NCI-H2081 treated with DMSO at 0.1 percent for 48 hours (cell line): ENCODE measurements at places on chromosomes 1 and 21.

- DNase-seq: no peak
These were observed 48.0 kb downstream of the NID1 start for GRCh38 chr1:236016782-236017400.

DNA sequence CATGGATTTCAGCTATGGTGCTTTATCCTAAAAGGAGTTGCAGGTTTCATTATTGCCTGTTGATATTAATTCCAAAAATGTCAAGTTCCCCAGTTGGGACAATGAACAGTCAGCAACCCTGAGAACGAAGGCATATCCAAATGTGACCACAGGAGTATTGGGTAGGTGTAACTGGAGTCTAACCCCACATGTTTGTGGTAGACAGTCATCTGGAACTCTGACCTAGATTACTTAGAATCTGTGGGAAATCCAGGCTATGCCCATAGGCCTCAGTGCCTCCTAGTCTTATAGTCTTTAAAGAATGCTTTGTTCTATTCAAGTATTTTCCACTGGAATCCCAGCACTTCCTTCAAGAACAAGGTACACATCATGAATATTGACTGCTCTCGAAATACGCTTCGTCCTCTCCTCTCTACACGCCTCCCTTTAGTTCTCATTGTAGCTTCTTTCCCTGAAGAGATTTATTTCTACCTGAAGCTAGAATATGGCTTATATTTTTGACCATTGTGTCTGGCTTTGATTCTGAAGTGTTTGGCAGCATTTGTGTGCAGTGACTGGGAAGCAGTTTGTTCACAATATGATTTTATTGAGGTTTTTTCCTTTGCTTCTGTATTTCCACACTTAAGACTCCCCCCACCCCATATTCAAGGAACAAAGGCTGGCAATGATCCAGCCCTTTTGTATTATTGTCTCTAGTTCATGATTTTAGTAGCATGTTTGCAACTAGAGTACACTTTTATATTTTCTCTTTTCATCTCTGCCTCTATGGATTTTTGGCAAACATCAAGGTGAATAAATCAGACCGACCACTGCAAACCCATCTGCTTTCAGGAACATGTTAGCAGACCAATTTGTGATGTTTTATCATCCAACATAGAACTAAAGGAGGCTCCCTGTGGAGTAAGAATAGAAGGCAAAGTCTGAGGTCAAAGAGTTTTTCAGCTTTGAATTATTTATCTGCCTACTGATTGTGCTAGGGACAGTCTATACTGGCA is 178.6 kb downstream of the GPR52 start:
- no peak for DNase-seq

DNA sequence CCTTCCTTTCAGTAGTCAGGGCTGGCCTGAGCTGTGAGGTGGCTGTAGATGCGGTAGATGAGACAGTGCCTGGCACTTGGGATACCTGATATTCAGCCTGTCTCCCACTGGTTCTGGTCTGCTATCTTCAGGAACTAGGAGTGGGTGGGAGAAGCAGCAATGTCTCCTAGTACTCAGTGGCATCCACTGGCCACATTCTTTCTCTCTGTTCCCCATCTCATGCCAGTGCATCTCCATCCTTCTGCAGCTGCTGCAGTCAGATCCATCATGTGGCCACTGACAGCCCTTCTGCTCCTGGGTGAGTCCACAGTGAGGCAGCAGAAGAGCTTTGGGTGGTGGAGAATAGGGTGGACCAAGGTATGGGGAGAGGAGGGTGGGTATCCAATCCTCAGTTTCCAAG is 1.1 kb downstream of the FCRLB start:
- DNase-seq: no peak

- DNase-seq: no peak
These were observed 29.6 kb downstream of the VANGL2 start for GRCh38 chr1:160429702-160430535.

GRCh38 chr1:94103608-94104007 is 17.3 kb downstream of the ABCA4 start:
- no peak for DNase-seq

DNA sequence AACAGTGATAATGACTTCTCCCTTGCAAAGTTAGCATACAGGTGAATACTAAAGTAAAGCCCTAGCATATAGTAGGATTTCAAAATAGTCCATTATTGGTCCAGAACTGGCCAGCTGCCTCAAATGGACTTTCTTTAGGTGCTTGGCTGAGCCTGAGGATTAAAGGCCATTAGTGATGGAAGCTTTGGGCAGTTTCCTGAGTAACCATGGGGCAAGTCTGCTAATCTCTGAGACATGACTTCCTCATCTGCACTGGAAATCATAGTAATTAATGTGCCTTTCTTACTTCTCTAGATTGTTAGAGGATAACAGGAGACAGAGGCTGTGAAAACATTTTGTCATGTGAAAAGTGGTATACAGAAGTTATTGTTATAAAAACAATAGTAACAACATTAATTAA is 156.5 kb upstream of the UBE2U start:
- DNase-seq: no peak

DNA sequence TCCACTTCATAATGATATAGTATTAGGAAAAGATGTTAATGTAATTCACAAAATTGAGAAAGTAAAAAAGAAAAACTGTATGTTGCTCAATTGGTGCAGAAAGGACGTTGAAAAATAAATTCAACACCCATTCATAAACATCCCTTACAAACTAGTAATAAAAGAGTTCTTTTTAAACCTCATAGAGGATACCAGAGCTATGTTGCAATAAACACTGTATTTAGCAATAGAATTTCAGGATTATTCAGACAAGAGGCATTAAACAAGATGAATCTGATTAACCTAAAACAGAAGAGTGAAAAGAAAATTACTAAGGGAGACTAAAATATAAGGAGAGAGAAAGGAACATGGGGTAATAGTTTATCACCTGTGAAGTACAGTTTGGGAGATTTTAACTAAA is 154.8 kb downstream of the NTPCR start:
- no peak for DNase-seq

DNA sequence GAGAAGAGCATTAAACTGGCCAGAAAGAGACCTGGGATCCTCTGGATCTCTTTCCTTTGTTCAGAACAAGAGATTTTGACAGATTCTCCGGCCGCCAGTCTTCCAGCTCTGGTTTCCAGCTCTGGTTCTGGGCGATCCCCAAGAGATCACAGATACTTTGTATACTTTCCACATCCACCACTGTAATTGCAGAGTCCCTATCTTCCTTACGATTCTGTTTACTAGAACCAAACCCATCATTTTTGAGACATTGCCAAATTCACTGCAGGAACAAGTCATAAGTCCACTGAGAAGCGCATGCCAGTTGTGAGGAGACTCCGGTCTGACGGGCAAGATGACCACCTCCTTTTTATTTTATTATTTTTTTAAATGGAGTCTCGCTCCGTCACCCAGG is 505.2 kb downstream of the SMYD3 start:
- DNase-seq: no peak

- DNase-seq: peak; percentile 66
These were observed 112.2 kb downstream of the NR5A2 start for GRCh38 chr1:200139661-200140250.

DNA sequence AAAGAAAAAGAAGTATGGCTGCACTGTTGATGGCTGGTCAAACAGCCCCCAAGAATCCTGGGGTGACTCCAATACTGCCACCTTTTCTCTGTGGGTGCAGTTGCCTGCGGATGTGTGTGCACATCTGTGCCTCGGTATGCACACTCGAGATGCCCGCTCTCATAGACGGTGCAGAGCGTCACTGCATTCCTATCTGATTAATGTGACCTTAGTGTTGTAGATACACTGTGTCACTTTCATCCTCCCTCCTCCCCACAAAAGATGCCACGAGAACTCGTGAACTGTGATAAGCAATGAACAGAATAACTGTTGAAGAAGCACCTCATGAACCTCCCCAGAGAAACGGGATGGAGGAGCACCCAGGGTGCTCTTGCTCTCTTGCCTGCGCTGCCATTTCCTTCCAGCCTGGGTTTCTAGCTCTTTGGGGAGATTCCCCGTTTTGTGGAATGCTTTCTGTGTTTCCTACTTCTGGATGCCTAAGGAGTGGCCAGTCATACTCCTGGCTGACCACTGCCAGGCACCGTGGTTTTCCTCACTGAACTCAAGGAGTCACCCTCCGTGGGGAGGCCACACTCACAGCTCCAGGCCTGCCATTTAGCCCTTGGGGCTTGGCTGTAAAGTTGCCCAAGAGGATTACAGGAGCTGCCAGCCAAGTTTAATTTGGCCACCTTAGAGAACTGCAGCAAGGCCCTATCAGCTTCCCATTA is 32.0 kb downstream of the NTPCR start:
- DNase-seq: no peak

DNA sequence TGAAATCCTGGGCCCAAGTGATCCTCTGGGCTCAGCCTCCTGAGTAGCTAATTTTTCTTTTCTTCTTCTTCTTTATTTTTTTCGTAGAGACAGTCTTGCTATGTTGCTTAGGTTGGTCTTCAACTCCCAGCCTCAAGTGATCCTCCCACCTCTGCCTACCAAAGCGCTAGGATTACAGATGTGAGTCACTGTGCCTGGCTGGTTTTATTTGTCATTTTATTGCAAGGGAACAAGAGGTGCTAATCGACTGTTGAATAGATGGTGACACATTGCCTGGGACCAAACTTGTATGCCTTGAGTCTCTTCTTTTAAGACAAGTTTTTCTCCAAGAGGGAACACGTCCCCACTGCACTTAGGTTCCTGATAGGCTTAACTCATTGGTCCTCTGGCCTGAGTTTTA is 20.0 kb upstream of the KLHDC8A start:
- DNase-seq: no peak

- DNase-seq: no peak
These were observed 29.3 kb downstream of the C1orf141 start for GRCh38 chr1:67105508-67105907.

- DNase-seq: no peak
These were observed 337.4 kb downstream of the SRGAP2C start for GRCh38 chr1:121522061-121522759.

DNA sequence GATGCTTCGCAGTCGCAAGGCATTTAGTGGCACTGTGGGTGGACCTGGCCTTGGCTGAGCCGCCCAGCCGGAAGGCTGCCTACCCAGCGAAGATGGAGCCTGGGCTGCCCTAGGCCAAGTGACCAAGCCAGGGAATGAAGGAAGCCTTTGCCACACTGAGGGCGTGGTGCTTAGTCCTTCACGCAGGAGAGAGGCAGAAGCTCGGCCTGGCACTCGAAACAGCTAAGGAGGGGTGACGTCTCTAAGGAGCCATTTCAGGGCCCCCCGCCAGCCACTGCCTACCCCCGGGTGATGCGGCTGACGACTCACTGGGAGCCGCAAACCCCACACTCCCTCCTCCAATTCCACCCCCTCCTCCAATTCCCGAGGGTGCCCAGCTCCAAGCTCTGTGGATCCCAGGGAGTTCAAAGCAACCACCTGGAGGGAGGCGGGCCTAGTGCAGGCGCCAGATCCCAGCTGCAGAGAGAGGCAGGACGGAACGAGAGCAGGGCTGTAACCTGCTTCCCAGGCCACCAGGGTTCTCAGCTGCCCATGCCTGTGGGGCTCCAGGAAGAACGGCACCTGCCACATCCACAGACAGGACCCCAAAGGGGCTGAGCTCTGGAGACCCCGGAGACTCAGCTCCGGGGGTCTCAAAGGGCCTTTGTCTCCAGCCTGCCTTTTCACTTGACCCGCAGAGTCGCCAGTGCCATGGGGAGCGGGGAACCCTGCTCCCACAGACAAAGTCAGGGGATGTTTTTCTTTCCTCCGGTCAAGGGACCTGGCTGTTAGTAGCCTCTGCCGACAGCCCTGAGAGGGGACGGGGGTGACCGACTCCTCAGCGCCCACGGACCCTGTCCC is 75.8 kb downstream of the ARHGEF16 start:
- DNase-seq: no peak

GRCh38 chr1:41872074-41872473 is 46.6 kb downstream of the HIVEP3 start:
- no peak for DNase-seq

- no peak for DNase-seq
These were observed 109.7 kb upstream of the IRF2BP2 start for GRCh38 chr1:234719454-234720251.

DNA sequence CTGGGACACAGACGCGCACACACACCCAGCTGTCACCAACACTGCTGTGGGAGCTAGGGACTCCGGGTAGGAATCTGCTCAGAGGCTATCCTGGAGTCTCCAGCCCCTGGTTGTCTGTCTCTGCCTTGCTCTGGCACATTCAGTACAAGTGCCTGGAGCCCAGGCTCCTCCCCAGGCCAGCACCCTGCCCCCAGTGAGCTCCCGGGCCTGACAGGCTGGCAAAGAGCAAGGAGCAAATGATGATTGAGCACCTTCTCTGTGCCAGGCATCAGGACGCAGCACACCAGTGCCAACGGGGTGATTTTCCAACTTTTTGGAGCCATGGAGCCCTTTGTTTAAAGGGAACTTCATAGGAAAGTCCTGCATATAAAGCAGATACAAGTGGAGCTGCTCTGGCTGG is 6.5 kb downstream of the CNTN2 start:
- DNase-seq: no peak

DNA sequence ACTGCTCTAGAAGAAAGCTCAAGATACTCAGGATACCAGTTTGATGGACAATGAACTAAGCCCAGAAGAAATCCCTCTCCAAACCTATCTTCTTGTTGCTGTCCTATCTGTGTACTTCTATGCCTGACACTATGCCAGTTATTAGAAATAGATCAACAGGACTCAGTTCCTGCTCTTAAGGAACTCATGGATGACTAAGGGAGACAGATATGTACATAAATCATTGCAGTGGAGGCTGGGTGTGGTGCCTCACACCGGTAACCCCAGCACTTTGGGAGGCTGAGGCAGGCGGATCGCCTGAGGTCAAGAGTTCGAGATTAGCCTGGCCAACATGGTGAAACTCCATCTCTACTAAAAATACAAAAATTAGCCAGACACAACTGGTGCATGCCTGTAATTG is 42.4 kb upstream of the AK4 start:
- DNase-seq: no peak

GRCh38 chr1:38818175-38818976 is 41.2 kb downstream of the RRAGC start:
- no peak for DNase-seq

- no peak for DNase-seq
These were observed 54.8 kb upstream of the MUTYH start for GRCh38 chr1:45395051-45395450.

DNA sequence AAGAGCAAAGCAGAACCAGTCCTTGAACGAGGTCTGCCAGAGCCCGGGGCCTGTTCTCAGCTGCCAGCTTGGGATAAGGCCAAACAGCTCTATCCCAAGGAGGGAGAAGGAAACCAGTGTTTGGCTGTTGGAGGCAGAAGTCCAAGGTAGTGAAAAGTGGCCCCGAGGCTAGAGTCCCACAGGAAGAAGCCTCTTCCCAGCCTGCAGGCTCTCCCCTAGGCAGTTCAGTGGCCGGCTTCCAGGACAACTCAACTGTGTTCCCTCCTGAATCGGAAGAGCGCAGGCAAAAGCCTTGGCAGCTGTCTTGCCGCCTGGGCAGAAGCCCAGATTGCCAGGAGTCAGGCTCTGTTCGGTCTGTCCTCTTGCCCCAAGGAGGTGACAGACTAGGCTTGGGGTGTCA is 19.3 kb downstream of the QSOX1 start:
- no peak for DNase-seq
